ENCODE measurements at places on chromosomes 12 and 14.

- DNase-seq, result no peak
Observed at GRCh38 chr14:104678346-104678745, 11.1 kb upstream of the INF2 start.

GRCh38 chr12:69161829-69162228 lies 77.5 kb upstream of the CPSF6 start:
- DNase-seq, result no peak

GRCh38 chr12:24012528-24012927 lies 63.1 kb upstream of the SOX5 start:
- DNase-seq, result no peak

DNA sequence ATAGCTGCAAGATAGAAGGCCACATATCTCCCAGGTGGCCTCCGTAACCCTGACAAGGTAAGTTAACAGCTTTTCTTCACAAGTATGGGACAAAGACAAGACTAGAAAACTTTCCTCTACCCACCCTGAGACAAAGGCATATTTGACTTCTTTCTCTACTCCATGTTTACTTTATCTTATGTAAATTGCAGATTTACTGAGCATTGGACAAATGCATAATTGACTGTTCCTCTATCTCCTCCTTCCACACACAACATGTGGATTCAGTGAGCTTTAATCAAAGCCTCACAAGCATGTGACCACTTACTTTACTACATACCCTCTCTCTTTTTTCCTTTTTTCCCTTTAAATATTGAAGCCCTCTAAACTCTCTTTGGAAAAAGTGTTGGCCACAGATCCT lies 289.1 kb upstream of the TMTC1 start:
- no peak for DNase-seq

DNA sequence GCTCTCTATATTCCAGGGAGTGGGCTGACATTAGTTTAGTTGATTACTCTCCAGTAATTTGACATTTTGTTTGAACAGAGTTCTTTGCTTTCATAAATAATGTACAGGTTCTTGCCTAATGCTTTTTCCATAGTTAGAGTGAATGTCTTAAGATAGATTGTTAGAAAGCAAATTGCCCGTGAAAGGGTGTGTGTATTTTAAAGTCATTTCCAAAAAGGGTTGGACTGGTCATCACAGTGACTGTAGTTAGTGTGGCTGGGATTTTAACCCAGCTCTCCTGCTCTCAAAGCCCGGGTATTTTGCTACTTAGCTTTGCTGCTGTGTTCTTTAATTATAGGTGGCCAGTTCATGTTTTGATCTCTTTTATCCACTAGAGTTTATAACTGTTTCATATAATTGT lies 74.2 kb downstream of the DNAH10 start:
- no peak for DNase-seq

GRCh38 chr14:97368049-97368448 lies 570.9 kb downstream of the VRK1 start:
- no peak for DNase-seq

Data from RWPE1 (cell line).